ENCODE measurements at places on chromosomes 16 and 17.

DNA sequence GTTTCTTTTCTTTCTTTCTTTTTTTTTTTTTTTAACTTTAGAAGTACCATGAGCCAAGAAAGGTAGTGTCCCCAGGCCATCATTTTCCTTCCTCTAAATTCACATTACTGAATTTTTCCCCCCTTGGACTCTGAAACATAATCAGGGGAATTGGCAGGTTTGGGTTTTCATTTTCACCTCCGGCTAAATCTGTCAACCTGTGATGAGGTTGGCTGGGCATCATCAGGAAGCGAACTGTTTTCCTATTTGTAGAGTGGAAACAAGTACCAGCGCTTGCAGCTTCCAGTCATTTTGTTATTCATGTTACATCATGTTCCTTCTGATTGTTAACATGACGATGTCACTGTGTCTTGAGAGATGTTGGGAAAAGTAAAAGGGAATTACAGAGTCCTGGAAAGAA is 641.9 kb upstream of the RBFOX1 start:
- no peak for DNase-seq

DNA sequence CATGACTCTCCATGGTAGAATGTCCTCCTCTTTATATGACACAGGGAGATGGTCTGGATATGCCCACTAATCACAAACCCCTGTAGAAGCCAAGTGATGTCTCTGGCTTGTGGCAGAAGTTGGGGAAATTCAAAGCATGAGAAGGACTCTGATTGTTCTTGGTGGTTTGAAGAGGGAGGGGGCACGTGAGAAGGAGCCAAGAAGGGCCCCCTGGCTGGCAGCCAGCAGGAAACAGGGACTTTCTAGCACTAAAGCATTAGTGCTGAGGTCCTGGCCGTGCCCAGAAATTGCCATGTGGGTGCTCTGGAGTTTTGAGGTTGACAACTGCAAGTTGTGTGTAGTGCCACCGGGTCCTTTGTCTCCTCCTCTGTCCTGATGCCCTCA is 199.9 kb downstream of the LGALS9B start:
- no peak for DNase-seq

DNA sequence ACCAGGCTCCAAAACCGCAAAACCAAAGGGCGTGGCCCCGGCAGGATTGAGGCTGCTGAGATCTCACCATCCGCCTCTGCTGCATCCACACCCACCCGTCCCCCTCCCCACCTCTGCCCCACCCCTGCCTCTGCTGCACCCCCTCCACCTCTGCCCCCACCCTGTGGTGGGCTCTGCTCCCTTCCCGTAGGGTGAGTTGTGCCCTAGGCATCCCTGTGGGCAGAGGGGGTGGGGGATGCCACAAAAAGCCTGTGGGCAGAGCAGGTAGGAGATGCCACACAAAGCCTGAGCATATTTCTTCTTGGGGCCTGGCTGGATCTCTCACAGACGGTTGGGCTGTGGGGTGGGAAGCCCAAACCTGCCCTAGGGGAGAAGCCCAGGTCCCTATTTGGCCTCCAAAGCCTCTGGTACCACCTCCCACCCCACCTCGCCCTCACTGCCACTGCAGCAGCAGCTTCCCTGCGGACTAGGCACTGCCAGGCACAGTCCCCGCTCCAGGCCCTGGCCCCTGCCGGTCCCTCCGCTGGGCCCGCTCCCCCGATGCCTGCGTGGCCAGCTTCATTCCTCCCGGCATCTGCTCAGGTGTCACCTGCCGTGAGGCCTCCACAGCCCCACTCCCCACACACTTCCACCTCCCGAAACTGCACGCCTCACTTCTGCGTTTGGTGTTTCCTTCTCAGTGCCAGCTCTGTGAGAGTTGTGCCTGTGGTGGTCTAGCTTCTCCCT is 11.3 kb upstream of the PABPN1L start:
- DNase-seq, result no peak

DNA sequence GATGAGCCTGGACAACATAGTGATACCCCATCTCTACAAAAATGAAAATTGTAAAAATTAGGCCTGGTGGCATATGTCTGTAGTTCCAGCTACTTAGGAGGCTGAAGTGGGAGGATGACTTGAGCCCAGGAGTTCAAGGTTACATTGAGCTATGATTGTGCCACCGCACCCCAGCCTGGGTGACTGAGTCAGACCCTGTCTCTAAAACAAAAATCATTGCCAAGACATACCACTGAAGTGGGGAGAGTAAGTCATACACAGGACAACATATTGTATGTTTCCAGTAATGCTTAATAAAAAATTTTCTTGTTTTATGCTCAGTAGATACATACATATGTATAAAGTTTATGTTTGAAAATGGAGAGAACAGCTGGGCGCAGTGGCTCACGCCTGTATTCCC is 39.2 kb downstream of the NDE1 start:
- peak; percentile 64 for DNase-seq

DNA sequence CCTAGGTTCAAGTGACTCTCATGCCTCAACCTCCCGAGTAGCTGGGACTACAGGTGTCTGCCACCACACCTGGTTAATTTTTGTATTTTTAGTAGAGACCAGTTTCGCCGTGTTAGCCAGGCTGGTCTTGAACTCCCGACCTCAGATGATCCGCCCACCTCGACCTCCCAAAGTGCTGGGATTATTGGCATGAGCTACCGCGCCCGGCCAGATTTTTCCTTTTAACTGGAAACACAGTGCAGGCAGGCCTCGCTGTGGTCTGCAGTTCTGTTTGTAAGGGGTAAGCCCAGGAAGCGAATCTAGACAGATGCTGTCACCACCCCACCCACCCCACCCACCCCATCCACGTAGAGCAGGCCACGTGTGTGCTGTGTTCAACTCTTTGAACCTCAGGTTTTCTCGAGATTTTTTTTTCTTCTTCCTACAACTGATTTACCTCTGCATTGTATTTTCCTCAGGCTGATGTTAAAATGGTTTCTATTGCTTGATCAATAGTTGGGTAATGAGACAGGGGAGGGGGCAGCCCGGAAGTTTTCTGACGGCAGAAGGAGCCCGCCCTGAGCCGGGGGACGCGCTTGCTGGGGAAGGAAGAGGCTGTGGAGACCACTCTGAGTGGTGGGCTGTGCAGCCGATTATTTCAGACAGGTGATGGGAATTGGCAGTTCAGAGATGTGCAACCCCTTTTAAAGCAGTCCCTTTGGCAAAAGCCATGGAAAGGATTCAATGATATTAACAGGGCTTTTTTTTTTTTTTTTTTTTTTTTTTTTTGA is 72.9 kb downstream of the DNAH17 start:
- DNase-seq, result no peak

DNA sequence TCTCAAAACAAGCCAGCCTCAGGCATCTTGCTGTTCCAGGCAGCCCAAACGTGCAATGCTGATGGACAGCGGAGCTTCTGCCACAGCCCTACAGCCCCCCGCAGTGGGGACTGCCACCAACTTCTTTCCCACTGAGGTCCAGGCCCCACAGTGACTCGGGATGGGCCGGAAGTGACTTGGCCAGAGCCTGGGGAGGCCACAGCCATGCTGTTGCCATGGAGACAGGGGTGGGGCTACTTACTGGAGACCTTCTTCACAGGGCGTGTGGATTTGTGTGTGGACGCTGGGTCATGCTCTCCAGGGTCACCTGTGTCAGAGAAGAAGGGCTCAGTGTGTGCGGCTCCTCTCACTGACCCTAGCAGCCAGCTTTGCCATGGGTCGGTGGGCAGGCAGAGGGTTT is 15.0 kb downstream of the TRIM25 start:
- peak; percentile 35 for DNase-seq

- peak; percentile 45 for DNase-seq
Observed at GRCh38 chr17:82931699-82932517, 92.1 kb upstream of the ZNF750 start.

DNA sequence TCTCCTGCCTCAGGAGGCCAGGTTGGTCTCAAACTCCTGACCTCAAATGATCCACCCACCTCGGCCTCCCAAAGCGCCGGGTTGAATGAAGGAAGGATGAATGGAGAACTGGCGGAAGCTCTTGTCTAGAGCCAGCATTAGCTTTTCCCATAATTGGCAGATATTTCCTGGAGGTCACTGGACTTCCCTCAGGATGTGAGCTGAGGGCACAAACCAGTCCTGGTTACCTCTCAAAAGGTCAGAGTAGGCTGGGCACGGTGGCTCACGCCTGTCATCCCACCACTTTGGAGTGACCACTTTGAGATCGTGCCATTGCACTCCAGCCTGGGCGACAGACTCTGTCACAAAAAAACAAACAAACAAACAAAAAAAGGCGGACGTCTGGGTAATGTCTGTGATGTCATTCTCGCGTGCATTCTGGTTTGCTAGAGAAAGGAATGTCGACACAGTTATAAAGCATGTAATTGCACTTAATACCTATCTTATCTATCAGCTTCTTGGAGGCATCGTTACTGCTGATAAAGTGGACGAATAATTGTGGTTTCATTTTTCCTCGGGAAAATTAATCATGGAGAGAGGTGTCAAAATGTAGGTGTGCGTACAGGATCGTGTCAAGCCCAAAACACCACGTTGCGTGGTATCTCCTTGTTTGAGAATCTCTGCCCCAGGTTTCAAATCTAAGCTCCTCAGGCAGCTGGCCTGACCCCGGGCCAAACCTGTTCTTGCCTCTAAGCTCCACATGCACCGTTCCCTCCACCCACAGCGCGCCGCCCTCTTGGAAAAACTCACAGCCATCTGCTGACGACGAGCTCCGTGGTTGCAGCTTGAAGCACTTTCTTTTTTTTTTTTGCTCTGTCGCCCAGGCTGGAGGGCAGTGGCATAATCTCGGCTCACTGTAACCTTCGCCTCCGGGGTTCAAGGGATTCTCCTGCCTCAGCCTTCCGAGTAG is 6.4 kb upstream of the CRK start:
- DNase-seq, result no peak

Measured in adrenal gland (tissue), 19 donors.